ENCODE measurements at places on chromosomes 2 and 18. TPM values are rescaled to one million over a fixed set of nuclear protein-coding genes. Genes with fewer than 3 reads are reported as not detected.

GRCh38 chr2:186348200-186348599 lies 137.9 kb upstream of the ZC3H15 start:
- no peak for DNase-seq

TMEM169 gene
- 4.5 TPM for polyA plus RNA-seq

HOXD13 gene
- polyA plus RNA-seq: not detected

GRCh38 chr2:205815673-205816072 lies 133.4 kb downstream of the NRP2 start:
- no peak for DNase-seq

DNA sequence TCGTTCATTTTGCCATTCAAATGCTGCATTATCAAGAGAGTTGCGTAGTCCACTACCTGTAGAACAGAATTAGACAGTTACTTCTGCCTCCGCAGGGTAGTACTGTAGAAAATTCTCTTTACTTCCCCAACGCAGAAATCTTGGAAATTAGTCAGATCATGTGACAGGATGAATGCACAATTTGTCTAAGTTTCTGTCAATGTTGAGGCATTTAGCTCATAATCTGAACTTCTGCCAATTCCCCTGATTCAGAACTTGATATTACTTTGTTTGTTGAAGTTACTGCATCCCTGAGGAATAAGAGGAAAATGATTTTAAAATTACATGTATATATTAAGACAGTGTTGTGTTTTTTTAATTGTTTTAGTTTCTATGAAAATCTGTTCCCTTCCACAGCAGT lies 83.4 kb downstream of the TTC27 start:
- DNase-seq: peak; percentile 70

DNA sequence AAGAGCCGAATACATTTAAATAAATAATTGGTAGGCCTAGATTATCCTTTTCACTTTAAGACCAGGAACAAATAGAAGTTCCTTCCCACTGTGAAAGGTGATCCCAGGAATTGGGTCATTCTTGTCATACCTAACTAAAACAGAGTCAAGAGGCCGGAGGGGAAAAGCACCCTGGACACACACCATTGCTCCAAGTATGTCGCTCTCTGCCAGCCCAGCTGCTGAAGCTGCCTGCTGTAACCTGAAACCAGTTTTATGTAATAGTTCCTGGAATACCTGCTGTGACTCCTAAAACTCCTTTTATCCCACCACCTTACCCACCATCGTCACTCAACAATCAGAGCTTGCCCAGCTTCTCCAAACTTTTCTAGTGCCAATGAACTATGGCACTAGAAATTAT lies 217.1 kb downstream of the PTPRM start:
- DNase-seq: no peak

- DNase-seq: no peak
Measured at GRCh38 chr2:76958749-76959148, 563.4 kb downstream of the LRRTM4 start.
